ENCODE measurements at places on chromosomes 3 and 15. TPM values are rescaled to one million over a fixed set of nuclear protein-coding genes. Genes with fewer than 3 reads are reported as not detected.

Gene PPM1M
- total RNA-seq: 22.7 TPM

Gene ZBBX
- total RNA-seq: not detected

Gene ANKRD63
- 0.45 TPM for total RNA-seq

Gene SLC12A1
- total RNA-seq: not detected

Gene DNAJA4
- 503 TPM for total RNA-seq

Gene NEIL1
- total RNA-seq: 8.1 TPM

Gene QRICH1
- total RNA-seq: 91.6 TPM

Gene RPL15
- total RNA-seq: 918 TPM

Gene RBSN
- 23.7 TPM for total RNA-seq

Gene ETV5
- 6.9 TPM for total RNA-seq

Gene PLA2G4D
- not detected for total RNA-seq

GRCh38 chr3:48477959-48478520 lies 25.9 kb downstream of the SHISA5 start:
- peaks cover 17% of the 10 kb centered on the region for H3K36me3 ChIP-seq
- no peak for DNase-seq

- no peak for DNase-seq
- no peaks in the 10 kb centered on the region for H3K4me1 ChIP-seq
- H3K4me3 ChIP-seq: no peak overlapping the region
- H3K36me3 ChIP-seq: no peaks in the 10 kb centered on the region
- H3K27me3 ChIP-seq: no peaks in the 10 kb centered on the region
Observed at GRCh38 chr15:57961919-57962318, 103.6 kb downstream of the ALDH1A2 start.

DNA sequence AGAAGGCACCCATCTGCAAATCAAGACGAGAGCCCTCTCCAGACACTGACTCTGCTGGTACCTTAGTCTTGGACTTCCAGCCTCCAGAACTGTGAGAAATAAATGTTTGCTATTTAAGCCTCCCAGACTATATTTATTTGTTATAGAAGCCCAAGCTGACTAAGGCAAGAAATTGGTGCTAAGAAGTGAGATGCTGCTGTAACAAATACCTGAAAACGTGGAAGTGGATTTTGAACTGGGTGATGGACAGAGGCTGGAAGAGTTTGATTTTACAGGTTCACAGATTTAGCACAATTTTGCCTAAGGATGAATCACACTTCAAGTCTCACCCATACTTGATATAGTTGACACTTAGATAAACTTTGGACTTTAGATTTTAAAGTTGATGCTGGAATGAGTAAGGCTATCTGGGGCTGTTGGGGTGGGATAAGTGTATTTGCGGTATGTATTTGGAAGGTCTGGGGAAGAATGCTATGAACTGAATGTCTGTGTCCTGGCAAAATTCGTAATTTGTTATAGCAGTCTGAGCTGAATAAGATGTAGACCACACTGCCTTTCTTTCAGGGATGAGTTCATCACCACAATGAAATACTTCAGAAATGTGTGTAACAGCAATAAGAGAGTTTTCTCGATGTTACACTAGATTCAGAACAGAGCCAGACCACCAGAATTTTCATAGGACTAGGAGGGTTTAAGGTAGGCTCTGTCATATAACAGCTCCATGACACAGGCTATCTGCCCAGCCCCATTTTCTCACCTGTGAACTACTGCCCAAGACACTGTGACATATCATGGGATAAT lies 120.5 kb upstream of the LMCD1 start:
- no peak overlapping the region for H3K27ac ChIP-seq
- H3K4me1 ChIP-seq: no peaks in the 10 kb centered on the region
- DNase-seq: no peak
- H3K27me3 ChIP-seq: no peaks in the 10 kb centered on the region
- no peak overlapping the region for H3K4me3 ChIP-seq

GRCh38 chr3:143002083-143002712 lies 828 bp downstream of the U2SURP start:
- DNase-seq: no peak
- peak overlapping the region; percentile 85 for H3K4me3 ChIP-seq
- no peaks in the 10 kb centered on the region for H3K36me3 ChIP-seq
- peak overlapping the region; percentile 94 for H3K27ac ChIP-seq
- peaks cover 45% of the 10 kb centered on the region for H3K4me1 ChIP-seq

DNA sequence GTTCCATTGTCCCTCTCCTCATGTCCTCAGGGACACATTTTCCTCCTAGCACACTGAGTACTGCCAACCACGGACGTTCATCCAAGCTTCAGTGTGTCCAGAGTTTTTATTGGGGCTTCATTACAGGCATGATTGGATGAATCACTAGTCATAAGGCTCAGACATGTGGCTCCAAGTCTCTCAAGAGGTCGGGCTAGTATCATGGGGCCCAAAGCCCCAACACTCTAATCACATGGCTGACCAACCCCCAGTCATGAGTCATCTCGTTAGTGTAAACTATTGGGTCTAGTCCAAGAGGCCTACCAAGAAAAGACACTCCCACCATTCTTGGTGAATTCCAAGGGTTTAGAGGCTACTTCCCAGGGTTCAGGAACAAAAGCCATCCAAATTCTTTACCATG lies 4.4 kb downstream of the TERC start:
- H3K4me1 ChIP-seq: no peaks in the 10 kb centered on the region
- H3K4me3 ChIP-seq: no peak overlapping the region
- H3K27ac ChIP-seq: no peak overlapping the region
- H3K36me3 ChIP-seq: no peaks in the 10 kb centered on the region

DNA sequence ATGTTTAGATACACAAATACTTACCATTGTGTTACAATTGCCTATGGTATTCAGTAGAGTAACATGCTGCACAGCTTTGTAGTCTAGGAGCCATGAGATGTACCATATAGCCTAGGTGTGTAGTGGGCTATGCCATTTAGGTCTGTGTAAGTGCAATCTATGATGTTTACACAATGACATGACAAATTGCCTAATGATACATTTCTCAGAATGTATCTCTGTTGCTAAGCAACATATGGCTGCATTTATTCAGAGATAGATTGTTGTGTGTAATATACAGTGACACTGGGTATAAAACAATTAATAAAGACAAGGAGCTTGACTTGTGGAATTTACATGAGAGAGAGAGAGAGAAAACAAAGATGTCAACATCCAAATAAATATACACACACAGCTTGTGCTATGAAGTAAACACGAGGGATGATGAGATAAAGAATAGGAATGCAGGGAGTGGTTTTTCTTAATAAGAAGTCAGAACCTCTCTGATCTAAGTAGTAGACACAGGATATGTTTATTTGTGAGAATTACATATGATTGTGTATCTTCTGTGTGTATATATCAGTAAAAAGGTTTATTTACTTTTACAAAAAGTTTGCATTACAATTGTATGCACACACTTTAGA lies 110.0 kb downstream of the KCNAB1 start:
- H3K27ac ChIP-seq: no peak overlapping the region
- no peak overlapping the region for H3K4me3 ChIP-seq
- no peaks in the 10 kb centered on the region for H3K36me3 ChIP-seq
- H3K4me1 ChIP-seq: no peaks in the 10 kb centered on the region

- no peak for DNase-seq
- peaks cover 10% of the 10 kb centered on the region for H3K4me1 ChIP-seq
- H3K4me3 ChIP-seq: no peak overlapping the region
- peaks cover 8% of the 10 kb centered on the region for H3K27me3 ChIP-seq
- H3K27ac ChIP-seq: no peak overlapping the region
- no peaks in the 10 kb centered on the region for H3K36me3 ChIP-seq
Observed at GRCh38 chr3:193874512-193874911, 261.4 kb upstream of the HES1 start.

- peaks cover 53% of the 10 kb centered on the region for H3K36me3 ChIP-seq
- no peak for DNase-seq
- no peaks in the 10 kb centered on the region for H3K27me3 ChIP-seq
Observed at GRCh38 chr3:33388374-33389100, 51.7 kb downstream of the UBP1 start.

DNA sequence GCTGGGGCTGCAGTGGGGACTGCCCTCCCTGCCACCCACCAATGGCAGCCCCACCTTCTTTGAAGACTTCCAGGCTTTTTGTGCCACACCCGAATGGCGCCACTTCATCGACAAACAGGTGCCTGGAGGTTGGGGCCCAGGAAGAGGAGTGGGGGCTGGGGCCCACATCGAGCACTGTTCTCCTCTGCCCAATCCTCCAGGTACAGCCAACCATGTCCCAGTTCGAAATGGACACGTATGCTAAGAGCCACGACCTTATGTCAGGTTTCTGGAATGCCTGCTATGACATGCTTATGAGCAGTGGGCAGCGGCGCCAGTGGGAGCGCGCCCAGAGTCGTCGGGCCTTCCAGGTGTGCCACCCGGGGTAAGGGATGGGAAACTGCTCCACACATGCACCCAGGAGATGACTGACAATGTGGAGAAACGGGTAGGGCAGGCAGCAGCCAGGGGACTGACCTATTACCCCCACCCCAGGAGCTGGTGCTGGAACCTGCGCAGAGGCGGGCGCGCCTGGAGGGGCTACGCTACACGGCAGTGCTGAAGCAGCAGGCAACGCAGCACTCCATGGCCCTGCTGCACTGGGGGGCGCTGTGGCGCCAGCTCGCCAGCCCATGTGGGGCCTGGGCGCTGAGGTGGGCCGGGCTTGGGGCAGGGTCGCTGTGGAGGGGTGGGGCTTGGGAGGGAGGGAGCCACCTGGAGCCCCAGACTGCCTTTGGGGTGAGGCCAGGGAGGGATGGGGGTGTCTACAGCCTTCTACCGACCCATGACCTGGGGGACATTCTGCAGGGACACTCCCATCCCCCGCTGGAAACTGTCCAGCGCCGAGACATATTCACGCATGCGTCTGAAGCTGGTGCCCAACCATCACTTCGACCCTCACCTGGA lies 22.9 kb downstream of the NBEAL2 start:
- H3K4me1 ChIP-seq: no peaks in the 10 kb centered on the region
- peaks cover 63% of the 10 kb centered on the region for H3K36me3 ChIP-seq
- no peak for DNase-seq
- H3K4me3 ChIP-seq: no peak overlapping the region
- H3K27me3 ChIP-seq: no peaks in the 10 kb centered on the region

DNA sequence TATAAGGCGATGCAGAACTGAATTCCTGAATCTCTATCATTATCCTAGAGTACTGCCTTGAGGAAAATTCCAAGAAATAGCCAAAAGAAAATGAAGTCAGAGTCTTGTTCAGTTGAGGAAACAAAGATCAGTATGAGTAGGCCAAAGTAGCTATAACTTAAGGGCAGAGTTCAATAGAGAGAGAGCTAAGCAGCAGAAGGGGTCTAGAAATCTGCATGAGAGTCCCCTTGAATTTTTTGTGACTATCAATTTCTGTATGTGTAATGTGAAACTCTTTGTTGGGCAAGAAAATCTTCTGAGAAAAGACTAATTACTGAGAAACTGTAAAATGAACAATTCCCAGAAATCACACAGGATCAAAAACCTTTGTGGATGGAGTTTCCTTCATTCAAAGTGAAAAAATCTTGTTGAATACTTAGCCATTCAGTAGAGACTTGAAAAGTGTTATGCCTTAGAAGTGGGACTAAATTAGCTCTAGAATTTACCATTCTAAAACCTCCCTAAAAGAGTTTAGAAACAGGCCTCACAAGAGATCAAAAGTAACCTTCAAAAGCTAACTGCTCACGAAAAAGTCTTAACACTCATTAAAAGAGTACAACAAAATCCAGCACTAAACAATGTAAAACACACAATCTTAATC lies 43.1 kb upstream of the FNDC3B start:
- no peak overlapping the region for H3K4me3 ChIP-seq
- H3K36me3 ChIP-seq: no peaks in the 10 kb centered on the region
- H3K4me1 ChIP-seq: no peaks in the 10 kb centered on the region

DNA sequence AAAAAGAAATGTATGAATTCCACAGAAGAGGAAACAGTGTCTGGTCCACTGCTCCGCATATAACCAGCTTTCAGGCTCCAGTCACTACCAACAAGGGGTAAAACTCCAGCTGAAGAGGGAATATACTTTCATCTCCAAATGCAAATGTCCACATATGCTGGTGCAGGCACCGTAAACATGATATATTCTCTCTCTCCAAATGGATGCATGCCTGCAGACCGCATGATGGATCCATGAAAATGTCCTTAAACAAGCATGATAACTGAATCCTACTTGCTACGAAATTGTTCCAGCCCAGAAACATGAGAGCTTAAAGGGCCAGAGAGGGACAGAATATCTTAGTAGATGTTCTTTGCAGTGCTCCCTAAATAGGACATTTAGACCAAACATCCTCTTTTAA lies 150.3 kb upstream of the FEZF2 start:
- no peaks in the 10 kb centered on the region for H3K4me1 ChIP-seq
- no peaks in the 10 kb centered on the region for H3K36me3 ChIP-seq
- H3K4me3 ChIP-seq: no peak overlapping the region

DNA sequence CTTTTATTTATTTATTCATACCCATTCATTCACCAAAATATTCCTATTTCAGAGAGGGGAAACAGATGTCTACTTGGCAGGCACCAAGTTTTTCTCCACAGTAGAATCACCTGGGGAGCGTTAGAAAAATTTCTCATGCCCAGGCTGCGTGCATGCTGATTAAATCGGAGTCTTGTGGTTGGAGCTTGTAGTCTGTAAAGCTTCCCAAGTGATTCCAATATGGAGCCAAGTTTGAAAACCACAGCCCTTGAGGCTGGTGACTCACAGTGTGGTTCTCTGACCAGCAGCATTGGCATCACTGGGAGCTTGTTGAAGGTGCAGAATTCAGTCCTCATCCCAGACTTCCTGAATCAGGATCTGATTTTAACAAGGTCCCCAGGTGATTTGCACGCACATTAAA lies 49.7 kb downstream of the PDHB start:
- H3K4me3 ChIP-seq: no peak overlapping the region
- H3K4me1 ChIP-seq: peaks cover 2% of the 10 kb centered on the region
- no peak for DNase-seq
- no peaks in the 10 kb centered on the region for H3K27me3 ChIP-seq
- no peak overlapping the region for H3K27ac ChIP-seq
- peaks cover 24% of the 10 kb centered on the region for H3K36me3 ChIP-seq

DNA sequence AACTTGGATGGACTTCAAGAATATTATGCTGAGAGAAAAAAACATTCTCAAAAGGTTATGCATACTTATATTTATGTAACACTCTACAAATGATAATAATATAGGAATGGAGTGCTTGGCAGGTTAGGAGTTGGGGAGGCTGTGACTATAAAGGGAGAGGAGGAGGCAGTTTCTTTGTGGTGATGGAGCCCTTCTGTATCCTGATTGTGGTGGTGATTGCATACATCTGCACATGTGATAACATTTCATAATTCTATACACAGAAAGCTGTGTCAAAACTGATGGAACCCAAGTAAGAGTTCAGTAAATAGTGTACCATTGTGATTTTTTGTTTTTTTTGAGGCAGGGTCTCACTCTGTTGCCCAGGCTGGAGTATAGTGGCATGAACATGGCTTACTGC lies 31.7 kb upstream of the FAM3D start:
- H3K4me1 ChIP-seq: no peaks in the 10 kb centered on the region
- no peak overlapping the region for H3K4me3 ChIP-seq
- H3K27me3 ChIP-seq: no peaks in the 10 kb centered on the region
- no peak for DNase-seq
- H3K36me3 ChIP-seq: no peaks in the 10 kb centered on the region

GRCh38 chr15:79680720-79681119 lies 216.1 kb downstream of the MTHFS start:
- H3K27me3 ChIP-seq: no peaks in the 10 kb centered on the region
- no peak for DNase-seq
- H3K27ac ChIP-seq: no peak overlapping the region
- no peak overlapping the region for H3K4me3 ChIP-seq
- H3K36me3 ChIP-seq: no peaks in the 10 kb centered on the region

- H3K27me3 ChIP-seq: no peaks in the 10 kb centered on the region
- no peak for DNase-seq
- no peak overlapping the region for H3K27ac ChIP-seq
- no peaks in the 10 kb centered on the region for H3K36me3 ChIP-seq
- no peak overlapping the region for H3K4me3 ChIP-seq
Observed at GRCh38 chr15:61841466-61841865, 218.8 kb downstream of the VPS13C start.

- no peak overlapping the region for H3K27ac ChIP-seq
- no peak for DNase-seq
- H3K27me3 ChIP-seq: no peaks in the 10 kb centered on the region
- no peaks in the 10 kb centered on the region for H3K4me1 ChIP-seq
- peaks cover 3% of the 10 kb centered on the region for H3K36me3 ChIP-seq
Observed at GRCh38 chr15:90286678-90287077, 21.2 kb downstream of the NGRN start.

Data from heart left ventricle (tissue), 16 donors.